ENCODE measurements at places on chromosomes 2 and 18. TPM values are rescaled to one million over a fixed set of nuclear protein-coding genes. Genes with fewer than 3 reads are reported as not detected.

DNA sequence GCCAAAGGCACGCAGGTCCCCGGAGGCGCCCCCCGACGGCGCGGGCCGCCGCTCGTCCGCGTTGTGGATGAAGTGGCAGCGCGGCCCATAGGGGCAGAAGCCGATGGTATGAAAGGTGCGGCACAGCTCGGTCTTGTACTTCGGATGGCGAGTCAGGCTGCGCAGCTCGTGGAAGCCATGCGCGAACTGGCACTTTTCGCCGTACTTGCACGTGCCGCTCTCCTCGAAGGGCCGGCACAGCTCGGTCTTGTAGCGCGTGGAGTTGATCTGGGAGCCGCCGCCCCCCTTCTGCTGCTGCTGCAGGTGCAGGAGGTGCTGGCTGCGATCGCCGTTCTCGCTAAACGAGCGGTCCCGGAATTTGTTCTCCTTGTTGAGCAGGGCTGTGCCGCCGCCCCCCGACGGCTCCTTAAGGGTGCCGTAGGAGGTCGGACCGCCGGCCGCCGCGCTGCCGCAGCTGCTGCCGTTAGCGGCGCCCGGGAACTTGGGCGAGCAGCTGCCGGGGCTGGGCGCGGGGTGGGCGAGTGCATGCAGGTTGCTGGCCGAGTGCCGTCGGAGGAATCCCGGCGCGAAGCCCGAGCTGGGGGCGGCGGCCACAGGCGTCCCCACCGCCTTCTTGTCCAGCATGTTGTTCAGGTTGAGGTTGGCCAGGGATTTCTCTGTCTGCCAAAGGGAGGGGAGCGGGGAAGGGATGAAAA lies 1.2 kb downstream of the ZFP36L2 start:
- peak; percentile 42 for DNase-seq

- DNase-seq: no peak
Observed at GRCh38 chr2:127859712-127860085, 1.7 kb upstream of the POLR2D start.

DNA sequence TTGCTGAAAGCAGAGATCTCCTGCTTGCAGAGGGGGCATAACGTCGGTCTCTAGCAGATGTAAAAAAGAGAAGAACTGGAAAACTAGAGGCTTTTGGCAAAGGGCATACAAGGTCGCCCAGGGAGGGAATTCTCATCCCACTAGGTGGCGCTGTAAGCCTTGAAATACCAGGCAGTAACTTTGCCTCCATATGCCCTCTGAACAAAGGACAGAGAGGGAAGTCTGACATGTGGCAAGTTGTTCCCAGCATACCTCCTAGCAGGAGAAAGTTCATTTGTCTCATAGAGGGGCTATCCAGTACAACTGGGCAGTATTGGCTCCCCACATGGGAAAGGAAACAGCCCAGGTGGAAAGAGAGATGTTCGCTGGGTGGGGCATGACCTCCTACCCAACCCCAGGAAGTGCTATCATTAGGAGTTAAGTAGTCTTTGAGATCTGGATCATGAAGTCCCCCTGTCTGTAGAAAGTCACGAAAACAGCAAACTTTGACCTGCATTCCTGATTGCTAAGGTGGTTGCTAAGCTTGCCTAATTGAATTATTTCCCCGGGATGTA lies 39.9 kb downstream of the STK17B start:
- DNase-seq: no peak

The PLEKHH2 gene
- 39.3 TPM for total RNA-seq

The LCT gene
- total RNA-seq: under 0.01 TPM

The MDH1B gene
- total RNA-seq: 0.99 TPM

The TMEM198 gene
- total RNA-seq: 0.99 TPM
